ENCODE measurements at places on chromosomes 4 and X.

- no peak for DNase-seq
Measured at GRCh38 chrX:87805829-87806490, 288.4 kb downstream of the KLHL4 start.

- no peak for DNase-seq
Measured at GRCh38 chr4:40587826-40588225, 41.8 kb downstream of the RBM47 start.

DNA sequence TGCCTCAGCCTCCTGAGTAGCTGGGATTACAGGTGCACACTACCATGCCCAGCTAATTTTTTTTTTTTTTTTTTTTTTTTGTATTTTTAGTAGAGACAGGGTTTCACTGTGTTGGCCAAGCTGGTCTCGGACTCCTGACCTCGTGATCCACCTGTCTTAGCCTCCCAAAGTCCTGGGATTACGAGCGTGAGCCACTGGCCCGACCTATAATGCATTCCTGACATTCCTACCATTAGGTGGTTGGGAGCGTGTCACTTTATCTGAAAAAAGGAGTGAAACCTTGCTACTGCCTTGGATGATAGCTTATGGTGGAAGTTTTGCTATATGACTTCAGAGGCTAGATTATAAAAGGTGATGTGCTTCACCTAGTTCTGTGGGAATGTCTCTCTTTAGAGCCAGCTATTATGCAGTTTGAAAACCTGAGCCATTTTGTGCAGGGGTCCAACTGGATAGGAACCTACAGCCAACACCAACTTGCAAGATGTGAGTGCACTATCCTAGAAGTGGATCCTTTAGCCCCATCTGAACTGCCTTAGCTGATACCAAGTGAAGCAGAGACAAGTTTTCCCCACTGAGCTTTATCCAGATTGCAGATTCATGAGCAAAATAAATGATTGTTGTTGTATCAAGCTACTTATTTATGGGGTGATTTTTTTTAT lies 29.8 kb upstream of the EMCN start:
- no peak for DNase-seq

- DNase-seq, result no peak
Measured at GRCh38 chr4:144715230-144715629, 69.3 kb downstream of the HHIP start.

DNA sequence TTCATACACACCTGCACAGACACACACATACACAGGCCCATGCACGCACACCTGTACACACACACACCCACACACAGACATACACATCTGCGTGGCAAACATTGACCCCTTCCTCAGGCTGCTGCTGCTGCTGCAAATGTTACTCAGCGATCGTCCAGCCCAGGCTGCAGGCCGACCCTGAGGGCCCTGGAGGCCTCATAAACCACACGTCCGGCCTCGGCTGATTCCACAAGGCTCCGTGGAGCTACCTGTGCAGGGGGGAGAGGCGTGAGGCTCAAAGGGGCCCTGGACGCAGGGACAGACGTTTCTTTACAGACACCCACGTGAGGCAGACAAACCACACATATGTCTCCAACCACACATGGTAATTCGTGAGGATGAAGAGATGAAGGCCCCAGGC lies 53.9 kb upstream of the PPP2R3B start:
- no peak for DNase-seq

GRCh38 chr4:122930862-122931261 lies 8.5 kb upstream of the NUDT6 start:
- DNase-seq, result no peak

- DNase-seq, result no peak
Measured at GRCh38 chr4:2413821-2414610, 4.4 kb downstream of the ZFYVE28 start.

DNA sequence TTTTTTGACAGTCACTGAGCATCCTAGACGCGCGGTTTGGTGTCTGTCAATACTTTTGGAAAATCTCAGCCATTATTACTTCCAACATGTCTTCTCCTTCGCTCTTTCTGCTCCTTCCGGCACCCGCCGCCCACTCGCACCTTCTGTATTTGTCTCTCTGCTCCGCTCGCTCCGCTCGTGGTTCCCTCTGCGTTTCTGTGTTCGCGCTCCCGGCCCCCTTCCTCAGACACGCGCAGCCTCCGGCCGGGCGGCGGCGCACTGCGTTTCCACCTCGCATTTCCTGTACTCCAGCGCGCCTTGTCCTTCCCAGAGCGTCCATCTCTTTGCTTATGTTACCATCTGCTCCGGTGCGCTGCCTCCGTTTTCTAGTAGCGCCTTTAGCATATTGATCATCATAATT lies 21.1 kb downstream of the PDE6B start:
- no peak for DNase-seq

- no peak for DNase-seq
Measured at GRCh38 chr4:153524682-153525081, 58.5 kb downstream of the TMEM131L start.

DNA sequence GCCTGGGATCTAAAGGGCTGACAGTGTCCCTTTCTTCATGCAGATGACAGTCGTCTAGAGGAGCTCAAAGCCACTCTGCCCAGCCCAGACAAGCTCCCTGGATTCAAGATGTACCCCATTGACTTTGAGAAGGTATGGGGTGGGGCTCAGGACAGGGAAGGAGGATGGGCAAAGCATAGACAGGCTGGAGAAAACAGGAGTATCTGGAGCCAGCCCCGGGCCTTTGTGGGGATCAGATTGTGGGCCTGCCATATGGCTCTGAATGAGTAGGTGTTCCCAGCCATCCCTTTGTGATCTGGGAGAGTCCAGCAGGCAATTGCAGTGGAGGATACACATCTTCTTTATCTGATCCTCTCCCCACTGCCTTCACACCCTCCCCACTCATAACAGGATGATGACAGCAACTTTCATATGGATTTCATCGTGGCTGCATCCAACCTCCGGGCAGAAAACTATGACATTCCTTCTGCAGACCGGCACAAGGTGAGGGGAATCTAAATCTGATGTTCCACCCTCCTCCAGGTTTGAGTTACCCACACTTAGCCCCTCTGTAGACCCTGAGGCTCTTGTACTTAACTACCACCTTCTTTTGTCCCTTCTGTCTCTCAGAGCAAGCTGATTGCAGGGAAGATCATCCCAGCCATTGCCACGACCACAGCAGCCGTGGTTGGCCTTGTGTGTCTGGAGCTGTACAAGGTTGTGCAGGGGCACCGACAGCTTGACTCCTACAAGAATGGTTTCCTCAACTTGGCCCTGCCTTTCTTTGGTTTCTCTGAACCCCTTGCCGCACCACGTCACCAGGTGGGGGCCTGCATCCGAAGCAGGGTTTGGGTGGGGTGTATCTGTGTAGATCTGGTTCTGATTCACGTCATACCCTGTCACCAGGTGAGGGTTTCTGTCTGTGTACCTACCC lies 5.8 kb upstream of the CDK16 start:
- DNase-seq, result no peak

GRCh38 chrX:148204195-148204594 lies 223.1 kb downstream of the FMR1NB start:
- DNase-seq, result no peak

GRCh38 chr4:7051144-7051495 lies 7.9 kb downstream of the TADA2B start:
- DNase-seq, result no peak

GRCh38 chr4:147513091-147513490 lies 32.2 kb downstream of the EDNRA start:
- DNase-seq, result no peak

- no peak for DNase-seq
Measured at GRCh38 chrX:46621572-46621971, 48.0 kb downstream of the CHST7 start.

DNA sequence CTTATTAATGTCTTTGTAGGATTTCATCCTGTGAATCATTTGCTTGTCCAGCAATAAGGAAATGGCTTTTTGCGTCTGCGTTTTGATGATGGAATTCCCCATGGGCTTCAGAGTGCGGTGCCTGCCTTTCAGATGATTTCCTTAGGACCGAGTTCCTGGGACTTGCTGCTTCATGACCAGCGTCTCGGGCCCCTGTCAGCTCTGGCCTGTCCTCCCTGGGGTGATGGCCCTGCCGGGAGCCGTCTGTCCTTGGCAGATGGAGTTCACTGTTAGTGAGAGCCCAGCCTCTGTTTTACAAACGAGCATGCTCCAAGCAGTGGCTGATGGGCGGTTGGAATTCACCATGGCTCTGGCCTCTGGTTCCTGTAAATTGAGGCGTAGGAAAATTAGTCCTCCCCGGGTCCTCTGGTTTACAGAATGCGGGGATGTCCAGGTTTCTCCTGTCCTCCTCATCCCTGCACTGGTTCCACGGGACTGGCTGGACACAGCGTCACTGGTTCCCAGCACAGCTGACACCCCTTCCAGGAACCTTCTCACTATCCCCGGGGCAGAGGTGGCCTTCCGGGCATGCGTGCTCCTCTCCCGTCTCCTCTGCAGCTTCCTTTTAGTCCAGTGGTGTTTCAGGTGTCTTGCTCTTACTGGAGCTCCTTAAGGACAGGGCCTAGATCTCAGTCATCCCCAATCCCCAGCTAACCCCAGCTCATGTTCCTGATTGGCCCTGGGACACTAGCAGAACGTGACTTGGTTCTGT lies 34.9 kb downstream of the TBC1D14 start:
- DNase-seq, result no peak

DNA sequence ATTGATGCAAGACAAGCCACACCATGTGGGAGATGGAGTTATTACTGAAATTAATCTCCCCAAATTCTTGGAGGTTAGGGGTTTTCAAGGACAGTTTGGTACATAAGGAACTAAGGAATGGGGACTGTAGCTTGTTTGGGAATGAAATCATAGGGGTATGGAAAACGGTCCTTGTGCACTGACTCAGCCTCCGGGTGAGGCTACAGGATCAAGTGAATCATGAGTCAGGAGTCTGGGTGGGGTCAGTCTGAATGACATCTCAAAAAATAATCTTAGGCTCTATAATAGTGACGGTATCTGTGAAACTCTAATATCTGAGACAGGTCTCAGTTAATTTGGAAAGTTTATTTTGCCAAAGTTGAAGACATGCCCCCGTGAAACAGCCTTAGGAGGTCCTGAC lies 128.5 kb upstream of the CYSLTR1 start:
- no peak for DNase-seq

GRCh38 chr4:97656044-97656720 lies 487.1 kb downstream of the STPG2 start:
- DNase-seq, result peak; percentile 87

- no peak for DNase-seq
Measured at GRCh38 chr4:72243641-72244040, 211.8 kb downstream of the NPFFR2 start.

- no peak for DNase-seq
Measured at GRCh38 chr4:120843849-120844527, 78.5 kb downstream of the PRDM5 start.

DNA sequence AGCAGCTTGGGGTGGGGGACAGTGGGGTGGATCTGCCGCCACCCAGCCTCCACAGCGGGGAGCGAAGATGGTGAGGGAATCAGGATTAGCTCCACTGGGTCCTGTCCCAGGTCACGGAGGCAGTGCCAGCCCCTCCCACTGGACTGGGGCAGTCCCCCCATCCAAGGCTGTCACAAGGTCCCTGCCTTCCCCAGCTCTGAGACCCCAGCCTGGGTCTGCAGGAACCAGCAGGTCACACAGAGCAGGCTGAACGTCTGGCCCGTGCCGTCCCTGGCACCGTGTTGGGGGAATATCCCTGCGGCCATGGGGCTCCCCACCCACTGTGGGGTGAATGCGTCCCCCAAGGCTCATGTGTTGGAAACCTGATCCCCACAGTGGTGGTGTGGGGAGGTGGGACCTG lies 62.6 kb downstream of the FAM53A start:
- no peak for DNase-seq

- DNase-seq, result peak; percentile 62
Measured at GRCh38 chrX:129759576-129760061, 20.1 kb upstream of the SASH3 start.

GRCh38 chrX:119486745-119487144 lies 18.5 kb downstream of the SLC25A5 start:
- DNase-seq, result no peak

GRCh38 chr4:35463251-35463952 lies 780.9 kb downstream of the ARAP2 start:
- no peak for DNase-seq

DNA sequence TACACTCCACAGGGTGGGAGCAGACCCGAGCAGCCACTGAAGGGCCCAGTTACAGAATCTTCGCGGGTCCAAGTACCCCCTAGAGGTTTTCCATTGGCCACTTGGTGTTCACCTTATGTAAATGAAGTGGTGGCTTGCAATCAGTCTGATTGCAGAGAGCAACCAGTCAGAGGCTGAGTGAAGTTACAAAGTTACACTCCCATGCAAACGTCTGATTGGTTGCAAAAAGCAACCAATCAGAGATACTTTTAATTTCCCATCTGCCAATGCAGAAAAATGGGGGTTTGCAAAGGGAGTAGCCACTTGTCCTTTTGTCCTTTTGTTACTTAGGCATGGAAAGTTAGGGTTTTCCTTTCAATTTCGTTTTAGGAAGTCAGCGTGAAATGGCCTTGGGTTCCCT lies 27.0 kb upstream of the NKAP start:
- DNase-seq, result no peak

DNA sequence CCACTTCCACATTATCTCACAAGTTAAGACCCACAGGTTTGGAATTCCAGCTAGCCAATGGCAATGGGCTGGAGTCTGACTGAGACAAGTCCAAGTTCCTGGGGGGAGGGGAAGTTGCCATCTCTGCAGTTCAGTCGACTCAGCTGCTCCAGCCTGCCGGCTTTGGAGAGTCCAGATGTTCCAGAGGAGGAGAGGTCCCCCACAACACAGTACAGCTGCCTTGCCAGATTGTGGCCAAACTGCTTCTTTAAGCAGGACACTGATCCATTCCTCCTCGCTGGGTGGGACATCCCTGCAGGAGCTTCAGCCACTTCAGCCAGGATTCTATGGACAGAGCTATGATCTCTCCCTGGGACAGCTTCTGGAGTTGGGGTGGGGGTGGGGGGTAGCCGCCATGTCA lies 199.2 kb downstream of the EDA start:
- DNase-seq, result no peak

GRCh38 chrX:8453611-8454010 lies 11.0 kb upstream of the VCX3B start:
- no peak for DNase-seq

DNA sequence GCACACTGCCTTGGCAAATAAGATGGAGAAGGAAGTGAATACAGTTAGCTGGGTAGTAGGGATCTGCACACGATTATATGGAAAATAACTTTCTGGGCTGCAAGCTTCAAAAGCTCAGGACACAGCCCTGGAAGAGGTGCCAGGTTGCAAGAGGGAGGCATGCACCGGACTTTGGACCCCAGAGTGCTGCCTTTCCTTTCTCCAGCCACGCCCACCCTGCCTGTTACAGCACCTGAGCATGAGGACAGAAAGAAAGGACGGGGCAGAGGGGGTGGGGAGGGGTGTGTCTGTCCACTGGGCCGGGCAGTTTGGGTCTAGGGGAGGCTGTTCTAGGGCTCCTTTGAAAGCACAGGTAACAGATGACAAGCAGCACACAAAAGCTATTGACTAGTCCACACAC lies 152.8 kb downstream of the ENPP6 start:
- no peak for DNase-seq

Data from foreskin melanocyte (primary cell).